NCI-H748 treated with DMSO at 0.1 percent for 48 hours (cell line): ENCODE measurements at places on chromosomes 6 and 20.

- peak; percentile 68 for DNase-seq
Observed at GRCh38 chr6:73695619-73696421, at the start of gene CD109. Gene CD109 (plus strand): TSS chr6:73696203. CDS start chr6:73696216, 13 bp downstream.

- DNase-seq = no peak
Observed at GRCh38 chr20:62555642-62556420, 80.0 kb upstream of the GATA5 start.

DNA sequence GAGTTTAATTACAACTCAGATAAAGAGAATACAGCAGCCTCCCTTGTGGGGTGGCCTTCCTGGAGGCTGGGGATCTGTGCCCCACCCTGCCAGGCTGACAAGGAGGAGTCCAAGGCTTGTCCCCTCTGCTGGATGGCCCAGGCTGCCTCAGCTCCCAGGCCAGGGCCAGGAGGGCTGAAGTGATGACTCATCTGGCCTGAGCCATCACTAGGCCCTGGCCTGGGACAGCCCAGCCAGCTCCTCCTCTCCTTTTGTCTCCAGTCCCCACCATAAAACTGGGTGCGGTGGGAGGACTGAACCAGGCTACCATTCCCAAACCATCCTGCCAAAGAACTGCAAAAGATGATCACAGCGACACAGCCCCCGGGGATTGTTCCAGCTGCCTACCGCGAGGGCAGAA lies 15.0 kb downstream of the GRM4 start:
- no peak for DNase-seq

DNA sequence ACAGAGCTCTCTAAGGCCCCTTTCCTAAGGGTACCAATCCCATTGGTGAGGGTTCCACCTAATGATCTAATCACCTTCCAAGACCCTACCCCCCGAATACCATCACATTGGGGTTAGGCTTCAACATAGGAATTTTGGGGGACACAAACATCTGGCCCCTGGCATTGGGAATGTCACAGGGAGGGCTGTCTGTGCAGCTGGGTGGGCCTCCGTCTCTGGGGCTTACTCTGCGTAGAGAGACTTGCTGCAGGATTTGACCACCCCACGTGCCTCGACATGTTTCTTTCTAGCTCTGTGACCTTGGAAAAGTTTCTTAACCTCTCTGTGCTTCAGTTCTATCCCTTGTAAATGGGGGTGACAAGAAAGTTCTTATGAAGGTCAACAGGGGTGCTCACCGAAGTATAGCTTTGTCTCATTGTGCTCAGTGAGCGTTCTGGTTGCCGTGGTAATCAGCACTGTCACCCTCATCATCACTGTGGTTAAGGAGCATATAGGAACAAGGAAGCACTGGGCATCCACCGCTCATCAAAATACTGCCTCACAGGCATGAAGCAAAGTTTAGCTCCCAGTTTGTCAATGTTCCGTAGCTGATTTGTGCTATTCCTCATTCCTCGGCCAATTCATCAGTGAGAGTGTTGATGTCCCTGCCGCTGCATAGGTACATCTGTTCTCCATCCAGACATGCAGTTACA lies 152.8 kb downstream of the SYCP2 start:
- no peak for DNase-seq

DNA sequence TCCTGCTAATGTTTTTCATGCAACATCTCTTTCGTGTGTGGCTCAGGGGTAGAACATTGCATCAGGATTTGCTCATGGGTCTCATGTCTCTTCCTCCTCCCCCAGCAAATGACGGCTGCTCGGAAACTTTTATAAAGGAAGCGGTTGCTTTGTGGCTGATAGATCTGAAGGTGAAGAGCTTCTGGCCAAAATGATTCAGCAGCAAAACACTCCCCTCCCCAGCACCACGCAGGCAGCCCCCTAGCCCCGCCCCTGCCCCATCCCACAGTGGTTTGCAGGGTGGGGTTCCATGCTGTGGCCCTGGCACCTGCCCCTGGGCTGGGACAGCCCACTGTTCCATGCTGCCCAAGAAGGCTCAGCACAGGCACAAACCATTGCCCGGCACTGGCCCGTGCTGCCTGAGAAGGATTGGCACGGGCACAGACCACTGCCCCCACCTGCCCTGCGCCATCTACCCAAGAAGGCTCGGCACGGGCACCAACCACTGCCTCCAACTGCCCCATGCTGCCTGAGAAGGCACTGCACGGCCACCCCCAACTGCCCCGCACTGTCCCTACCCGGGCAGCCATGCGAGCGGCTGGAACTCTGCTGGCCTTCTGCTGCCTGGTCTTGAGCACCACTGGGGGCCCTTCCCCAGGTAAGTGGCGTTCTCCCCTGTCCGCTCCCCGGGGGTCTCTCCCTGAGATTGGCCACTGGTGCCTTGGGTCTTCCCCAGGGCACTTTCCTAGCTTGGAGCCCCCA lies at the start of gene CST7:
CST7 (plus strand) TSS at position 331 of the 741 bp plus-strand sequence; CDS start at position 568, 237 bp downstream.
- DNase-seq = no peak

DNA sequence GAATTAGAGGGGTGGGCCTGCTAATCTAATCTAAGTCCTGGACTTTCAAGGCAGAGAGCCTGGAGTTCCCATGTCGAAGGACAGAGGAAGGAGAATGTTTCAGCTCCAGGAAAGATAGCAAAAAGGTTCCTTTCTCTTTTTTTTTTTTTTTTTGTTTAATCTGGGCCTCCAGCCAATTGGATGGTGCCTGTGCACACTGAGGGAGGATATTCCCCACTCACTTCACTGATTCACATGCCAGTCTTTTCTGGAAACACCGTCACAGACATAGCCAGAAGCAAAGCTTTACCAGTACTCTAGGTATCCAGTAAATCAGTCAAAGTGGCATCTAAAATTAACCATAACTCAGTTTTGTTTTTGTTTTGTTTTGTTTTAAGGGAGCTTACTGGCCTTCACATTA lies 721.1 kb downstream of the TENT5A start:
- no peak for DNase-seq

- DNase-seq = no peak
Observed at GRCh38 chr20:36572701-36573102, 695 bp upstream of the TGIF2 start.

- DNase-seq = no peak
Observed at GRCh38 chr6:37021356-37022129, 16.1 kb downstream of the FGD2 start.

DNA sequence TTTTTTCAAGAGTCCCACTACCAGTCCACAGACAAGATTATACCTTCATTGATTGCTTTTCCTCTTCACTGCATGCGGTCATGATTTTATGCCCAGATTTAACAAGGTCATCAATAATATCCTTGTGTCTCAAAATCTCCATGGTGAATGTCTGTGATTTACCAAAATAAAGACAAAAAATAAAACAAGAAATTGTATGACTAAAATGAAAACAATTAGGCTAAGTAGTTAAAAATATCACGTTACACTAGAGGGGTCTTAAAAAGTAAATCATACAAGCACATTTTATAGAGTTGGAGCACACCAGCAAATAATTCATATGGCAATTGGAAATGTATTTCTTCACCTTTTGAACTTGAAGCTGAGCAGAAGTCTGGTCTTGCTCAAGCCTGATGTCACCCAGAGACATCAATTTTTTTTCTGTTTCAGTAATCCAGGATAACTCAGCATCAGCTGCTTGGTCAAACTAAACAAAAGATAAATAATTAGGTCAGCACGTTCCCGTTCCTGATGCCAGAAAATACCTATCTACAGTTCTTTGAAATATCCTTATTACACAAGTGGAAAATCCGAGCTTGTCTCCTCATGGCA lies 125.4 kb downstream of the DST start:
- DNase-seq = peak; percentile 98

- no peak for DNase-seq
Observed at GRCh38 chr20:45892049-45892825, 1.1 kb downstream of the CTSA start.

DNA sequence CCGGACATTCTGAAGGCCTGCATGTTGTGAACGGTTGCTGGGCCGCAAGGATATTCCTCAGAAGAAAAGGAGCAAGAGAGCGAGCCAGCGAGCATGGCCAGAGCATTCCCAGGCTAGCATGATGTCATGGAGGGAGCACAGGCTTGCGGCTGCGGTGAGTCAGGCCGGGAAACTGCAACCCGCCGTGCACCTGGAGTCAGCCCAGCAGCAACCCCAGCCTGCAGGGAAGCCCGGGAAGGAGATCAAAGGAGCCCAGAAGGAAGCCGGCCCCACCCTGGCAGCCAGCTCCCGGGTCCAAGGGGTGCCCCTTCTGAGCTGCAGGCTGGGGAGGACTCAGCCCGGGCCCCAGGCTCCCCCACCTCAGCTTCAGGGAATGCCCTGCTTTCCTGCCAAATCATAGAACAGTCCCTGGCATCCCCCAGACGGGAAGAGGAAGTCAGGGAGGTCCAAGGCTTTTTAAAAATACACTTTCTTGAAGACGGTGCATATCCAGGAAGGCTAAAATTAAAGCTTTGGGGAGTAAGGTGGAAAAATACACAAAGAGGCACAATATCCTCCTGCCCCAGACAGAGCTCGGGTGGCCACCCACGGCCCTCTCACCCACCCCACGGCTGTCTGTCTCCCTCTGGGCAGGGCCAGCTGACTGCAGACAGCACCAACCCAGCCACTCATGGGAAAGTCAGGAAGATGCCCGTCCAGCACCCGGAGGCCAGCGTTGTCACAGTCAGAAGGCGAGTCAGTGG lies 53.7 kb downstream of the BMP7 start:
- DNase-seq = no peak

DNA sequence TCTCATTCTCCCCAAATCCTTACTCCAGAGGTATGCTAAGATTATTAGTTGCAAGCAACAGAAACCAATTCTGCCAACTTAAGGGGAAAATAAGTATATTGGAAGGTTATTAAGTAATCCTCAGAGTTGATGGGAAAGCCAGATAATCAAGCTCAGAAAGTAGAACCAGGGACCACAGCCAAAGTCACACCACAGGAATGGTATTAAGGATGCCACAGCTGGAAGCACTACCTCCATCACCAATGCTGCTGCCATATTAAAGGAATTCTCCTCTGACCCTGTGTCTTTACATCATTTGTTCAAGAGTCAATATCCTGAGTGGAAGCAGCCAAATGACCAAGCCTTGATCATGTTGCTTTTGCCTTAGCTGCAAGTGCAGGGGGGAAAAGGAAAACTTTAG lies 9.9 kb downstream of the PROCR start:
- no peak for DNase-seq

DNA sequence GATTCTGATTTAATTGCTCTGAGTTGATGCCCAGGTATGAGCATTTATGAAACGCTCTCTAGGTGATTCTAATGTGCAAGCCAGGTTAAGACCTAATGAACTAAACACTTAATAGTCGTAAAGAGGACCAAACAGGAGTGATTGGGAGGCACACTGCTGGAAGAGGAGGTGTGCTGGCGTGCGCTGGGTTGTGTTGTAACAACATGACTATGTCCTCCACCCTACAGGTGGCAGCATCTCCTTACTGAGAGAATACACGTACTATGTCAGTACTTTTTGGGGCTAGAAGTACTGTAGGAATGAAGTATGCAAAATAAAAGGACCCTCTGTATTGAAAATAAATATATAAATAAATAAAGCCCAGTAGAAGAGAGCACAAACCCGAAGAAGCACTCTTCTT lies 11.9 kb downstream of the C6orf89 start:
- no peak for DNase-seq
